ENCODE measurements at places on chromosomes 5 and 9.

DNA sequence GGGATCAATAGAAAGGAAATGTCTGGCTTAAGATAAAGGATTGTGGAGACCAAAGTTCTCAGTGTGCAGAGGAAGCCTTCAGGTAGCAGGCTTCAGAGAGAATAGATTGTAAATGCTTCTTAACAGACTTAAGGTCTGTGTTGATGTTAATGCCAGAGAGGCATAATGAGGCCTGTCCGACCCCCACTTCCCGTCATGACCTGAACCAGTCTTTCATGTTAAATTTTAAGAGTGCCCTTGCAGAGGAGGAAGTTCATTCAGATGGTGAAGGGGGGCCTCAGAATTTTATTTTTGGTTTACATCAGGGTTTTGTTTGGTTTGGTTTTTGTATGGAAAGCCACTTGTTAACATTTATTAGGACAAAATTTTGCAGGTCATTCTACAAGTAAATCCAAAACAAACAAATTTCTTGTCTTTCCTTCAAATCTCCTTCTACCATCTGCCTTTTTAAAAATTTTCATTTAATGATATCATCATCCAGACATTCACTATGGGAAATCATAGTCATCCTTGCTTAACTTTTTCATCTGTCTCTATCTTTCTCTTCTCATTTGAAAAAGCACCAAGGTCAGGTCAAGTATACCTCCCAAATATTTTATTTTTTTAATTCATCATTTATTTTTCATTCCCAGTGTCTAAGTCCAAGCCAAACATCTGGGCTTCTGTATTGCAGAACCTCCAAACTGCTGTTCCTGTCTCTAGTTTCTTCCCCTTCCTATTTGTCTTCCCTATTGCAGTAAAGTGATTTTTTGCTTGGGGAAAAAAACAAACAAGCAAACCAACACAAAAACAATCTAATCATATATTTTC lies 6.9 kb upstream of the ABCA1 start:
- no peak for DNase-seq

GRCh38 chr9:5278486-5278885 lies 26.0 kb downstream of the RLN2 start:
- no peak for DNase-seq

DNA sequence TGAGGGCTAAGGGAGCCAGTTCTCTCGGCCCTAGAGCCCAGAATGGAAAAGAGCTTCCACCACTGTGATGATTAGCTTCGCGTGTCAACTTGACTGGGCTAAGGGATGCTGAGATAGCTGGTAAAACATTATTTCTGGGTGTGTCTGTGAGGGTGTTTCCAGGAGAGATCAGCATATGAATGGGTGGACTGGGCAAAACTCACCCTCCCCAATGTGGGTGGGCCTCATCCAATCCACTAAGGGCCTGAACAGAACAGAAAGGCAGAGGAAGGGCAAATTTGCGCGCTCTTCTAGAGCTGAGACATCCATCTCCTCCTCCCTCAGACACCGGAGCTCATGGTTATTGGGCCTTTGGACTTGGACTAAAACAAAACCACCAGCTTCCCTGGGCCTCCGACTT lies 20.9 kb upstream of the AKNA start:
- DNase-seq, result no peak

DNA sequence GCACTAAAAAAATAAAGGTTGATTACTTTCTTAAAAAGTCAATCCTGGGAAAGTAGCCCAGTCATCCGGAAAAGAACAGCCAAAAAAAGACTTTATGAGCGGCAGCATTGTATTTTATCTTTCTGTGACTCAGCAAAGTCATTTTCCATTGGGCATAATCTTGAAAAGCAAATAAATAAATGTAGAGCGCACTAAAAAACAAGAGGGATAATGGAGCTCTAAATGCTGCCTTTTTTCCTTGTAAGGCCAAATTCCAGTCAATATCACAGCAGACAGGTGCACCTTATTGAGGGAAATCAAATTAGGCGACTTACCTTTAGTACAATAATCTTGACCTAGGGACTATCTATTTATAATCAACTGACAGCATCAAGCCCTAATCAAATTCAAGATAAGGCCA lies 266.8 kb downstream of the MTRR start:
- no peak for DNase-seq

- peak; percentile 63 for DNase-seq
Measured at GRCh38 chr5:143682929-143683386, 129.0 kb upstream of the HMHB1 start.

Measured in eye (tissue), 1 donor.